ENCODE measurements at places on chromosomes 1 and 21.

- DNase-seq: no peak
Observed at GRCh38 chr1:162256287-162256686, 120.4 kb downstream of the SPATA46 start.

- DNase-seq: no peak
Observed at GRCh38 chr1:26971590-26971989, 11.3 kb upstream of the KDF1 start.

- no peak for DNase-seq
Observed at GRCh38 chr1:12345350-12346217, 115.8 kb downstream of the VPS13D start.

DNA sequence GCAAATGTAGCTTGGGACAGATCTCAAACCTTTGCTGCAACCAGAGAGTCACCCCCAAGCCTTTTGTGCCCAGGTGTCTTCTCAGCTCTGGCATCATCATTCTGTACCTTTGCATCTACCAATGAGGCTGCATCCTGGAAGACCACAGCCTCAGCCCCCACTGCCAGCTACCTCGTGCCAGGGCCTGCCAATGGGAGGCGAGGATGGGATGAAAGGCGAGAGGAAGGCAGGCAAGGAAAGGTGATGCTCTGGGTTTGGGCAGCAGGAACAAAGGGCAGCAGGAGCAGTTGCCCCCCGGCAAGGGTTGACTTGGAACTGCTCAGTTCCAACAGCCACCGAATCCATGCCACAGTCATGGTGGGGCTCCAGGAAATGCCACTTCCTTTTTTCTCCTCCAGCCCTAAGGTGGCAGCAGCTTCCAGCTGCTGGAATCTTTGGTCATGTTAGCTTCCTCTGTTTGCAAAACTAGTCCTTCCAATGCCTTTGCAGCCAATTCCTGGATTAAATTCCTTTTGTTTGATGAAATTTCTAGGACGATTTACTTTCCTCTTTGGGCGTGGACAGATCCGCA lies 651.6 kb downstream of the NPHP4 start:
- no peak for DNase-seq

- no peak for DNase-seq
Observed at GRCh38 chr1:68953311-68953710, 456.4 kb upstream of the DEPDC1 start.

DNA sequence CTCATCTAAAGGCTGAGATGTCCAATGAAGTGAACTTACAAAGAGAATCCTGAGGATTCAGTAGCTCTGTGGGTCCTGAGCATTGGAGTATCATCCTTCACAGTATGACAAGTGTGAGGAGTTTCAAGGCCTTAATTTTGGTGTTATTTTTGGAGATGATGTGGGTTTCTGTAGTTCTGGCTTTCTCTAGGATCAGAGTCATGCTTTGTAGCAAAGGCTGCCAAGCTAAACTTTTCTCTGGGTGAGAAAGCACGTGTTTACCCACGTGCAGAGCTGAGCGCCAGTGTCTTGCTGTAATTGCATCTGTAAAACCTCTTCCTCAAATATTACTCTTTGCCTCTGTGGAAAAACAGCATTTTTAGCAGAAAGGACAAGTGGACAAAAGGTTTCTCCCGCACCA lies 387.8 kb upstream of the LYPLAL1 start:
- no peak for DNase-seq

- no peak for DNase-seq
Observed at GRCh38 chr1:86750076-86750475, 45.7 kb downstream of the SH3GLB1 start.

DNA sequence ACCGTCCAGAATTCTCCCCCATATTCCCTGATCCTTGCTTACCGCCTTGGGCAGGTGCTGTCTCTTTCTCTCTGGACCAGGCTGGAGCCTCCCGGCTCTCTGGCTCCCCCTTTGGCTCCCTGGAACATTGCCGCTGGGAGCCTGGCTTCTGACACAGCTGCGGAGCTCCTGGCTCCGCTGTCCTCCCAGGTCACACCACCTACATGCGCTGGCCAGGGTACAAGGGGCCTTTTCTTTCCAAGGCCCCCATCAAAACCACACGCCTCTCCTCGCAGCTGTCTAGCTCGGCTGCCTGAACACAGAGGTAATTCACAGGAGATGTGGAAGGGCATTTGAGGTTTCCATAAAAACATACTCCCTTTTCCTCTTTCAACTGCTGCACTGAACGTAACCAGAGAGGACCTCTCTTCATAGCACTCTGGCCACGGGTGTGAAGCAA lies 7.5 kb upstream of the ZNF648 start:
- DNase-seq: no peak

- no peak for DNase-seq
Observed at GRCh38 chr1:89125913-89126580, at the start of gene GBP2. GBP2 (minus strand) TSS chr1:89126114; CDS start chr1:89121966, 4,148 bp downstream.

- DNase-seq: no peak
Observed at GRCh38 chr1:166538646-166539045, 300.6 kb upstream of the POGK start.

- DNase-seq: no peak
Observed at GRCh38 chr1:94684690-94685250, 135.4 kb upstream of the SLC44A3 start.

- no peak for DNase-seq
Observed at GRCh38 chr1:8879464-8879921, 1.0 kb upstream of the ENO1 start.

- DNase-seq: no peak
Observed at GRCh38 chr1:19061798-19062197, 105.3 kb upstream of the IFFO2 start.

DNA sequence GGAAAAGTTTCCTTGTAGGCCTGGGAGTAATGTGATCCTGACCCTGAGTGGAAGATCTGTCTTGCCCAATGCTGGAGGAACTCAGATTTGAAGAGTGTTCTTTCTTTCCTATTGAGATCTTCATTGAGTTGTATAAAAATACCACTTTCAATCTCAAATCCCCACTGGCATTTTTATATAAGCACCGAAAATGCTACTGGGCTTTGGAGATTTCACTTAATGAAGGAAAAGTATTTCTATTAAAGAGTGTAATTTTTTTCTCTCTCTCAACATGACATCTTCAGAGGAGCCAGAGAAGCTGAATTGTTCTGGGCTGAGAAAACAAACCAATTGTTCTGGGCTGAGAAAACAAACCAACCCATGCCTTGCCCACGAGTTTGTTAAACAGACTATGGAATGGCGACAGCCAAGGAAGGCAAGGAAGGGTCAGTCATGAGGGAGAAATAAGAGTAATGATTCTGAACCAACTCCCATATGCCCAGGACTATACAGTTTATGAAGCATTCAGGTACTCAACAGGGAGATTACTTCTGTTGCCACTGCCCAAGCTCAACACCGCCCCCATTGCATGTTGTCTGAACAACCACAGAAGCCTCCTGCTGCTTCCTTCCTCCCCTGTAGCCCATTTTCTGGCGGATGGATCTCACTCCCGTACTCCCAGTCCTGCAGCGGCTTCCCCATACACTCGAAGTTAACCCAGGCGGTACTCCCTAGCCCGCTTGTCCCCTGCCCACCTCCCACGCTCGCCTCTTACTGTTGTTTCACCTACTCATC lies 103.2 kb downstream of the BEND5 start:
- no peak for DNase-seq

DNA sequence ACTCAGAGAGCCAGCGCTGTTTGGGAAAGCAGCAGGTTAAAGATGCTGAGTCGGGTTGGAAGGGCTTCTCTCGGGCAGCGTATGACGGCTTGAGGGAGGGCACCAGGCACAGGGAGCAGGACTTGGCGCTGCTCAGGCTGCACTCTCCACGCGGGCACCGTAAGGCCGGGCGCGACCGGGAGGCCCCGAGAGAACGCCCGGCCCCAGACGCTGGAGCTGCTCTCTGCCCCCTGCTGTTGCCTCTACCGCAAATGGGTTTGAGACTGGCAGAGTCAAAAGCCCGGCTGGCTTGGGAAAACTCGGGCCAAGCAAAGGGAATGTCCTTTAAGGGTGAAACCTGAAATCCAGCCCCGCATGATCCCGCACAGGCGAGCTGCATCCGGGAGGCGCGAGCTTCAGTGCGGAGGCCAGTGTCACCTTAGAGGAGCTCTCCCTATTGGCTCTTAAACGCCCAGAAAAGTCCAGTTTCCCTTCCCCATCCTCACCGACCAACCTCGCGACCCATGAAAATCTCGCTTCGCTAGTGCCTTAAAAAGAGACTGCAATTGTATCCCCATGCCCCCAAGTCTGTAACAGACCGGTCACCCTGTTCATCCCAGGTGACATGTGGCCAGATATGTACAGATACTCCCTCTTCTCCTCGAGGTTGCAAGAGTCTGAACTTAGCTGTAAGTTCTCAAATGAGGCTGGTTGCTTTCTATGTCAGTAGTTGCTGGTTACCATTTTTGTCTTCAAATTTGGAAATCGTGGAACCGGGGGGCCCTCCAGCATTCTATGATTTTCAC lies 1.1 kb downstream of the PRRX1 start:
- no peak for DNase-seq

GRCh38 chr1:155978973-155979429 lies 654 bp upstream of the ARHGEF2 start:
- DNase-seq: no peak

- DNase-seq: no peak
Observed at GRCh38 chr1:77817368-77818209, 38.1 kb downstream of the MIGA1 start.

DNA sequence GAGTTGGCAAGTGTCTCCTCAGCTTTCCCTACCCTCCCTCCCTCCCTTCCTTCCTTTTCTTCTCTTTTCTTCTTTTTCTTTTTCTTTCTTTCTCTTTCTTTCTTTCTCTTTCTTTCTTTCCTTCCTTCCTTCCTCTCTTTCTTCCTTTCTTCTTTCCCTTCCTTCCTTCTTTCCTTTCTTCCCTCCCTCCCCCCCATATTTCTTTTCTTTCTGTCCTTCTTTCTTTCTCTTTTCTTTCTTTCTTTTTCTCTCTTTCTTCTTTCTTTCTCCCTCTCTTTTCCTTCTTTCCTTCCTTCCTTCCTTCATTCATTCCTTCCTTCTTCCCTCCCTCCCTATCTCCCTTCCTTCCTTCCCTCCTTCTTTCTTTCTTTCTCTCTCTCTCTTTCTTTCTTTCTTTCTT lies 18.6 kb upstream of the TTC22 start:
- no peak for DNase-seq

DNA sequence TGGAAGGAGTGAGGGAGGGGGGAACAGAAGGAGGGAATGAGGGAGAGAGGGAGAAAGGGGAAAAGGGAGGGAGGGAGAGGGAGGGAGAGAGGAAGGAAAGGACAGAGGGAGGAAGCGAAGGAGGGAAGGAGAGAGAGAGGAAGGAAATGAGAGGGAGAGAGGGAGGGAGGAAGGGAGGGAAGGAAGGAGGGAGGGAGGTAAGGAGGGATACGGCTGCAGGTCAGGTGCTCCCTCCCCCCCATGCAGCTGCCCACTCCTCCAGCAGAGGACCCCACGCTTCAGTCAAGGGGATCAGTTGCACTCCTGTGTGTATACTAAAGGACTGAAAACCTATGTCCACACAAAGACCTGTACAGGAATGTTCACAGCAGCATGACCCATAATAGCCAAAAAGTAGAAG lies 54.8 kb downstream of the CLSTN1 start:
- DNase-seq: no peak

DNA sequence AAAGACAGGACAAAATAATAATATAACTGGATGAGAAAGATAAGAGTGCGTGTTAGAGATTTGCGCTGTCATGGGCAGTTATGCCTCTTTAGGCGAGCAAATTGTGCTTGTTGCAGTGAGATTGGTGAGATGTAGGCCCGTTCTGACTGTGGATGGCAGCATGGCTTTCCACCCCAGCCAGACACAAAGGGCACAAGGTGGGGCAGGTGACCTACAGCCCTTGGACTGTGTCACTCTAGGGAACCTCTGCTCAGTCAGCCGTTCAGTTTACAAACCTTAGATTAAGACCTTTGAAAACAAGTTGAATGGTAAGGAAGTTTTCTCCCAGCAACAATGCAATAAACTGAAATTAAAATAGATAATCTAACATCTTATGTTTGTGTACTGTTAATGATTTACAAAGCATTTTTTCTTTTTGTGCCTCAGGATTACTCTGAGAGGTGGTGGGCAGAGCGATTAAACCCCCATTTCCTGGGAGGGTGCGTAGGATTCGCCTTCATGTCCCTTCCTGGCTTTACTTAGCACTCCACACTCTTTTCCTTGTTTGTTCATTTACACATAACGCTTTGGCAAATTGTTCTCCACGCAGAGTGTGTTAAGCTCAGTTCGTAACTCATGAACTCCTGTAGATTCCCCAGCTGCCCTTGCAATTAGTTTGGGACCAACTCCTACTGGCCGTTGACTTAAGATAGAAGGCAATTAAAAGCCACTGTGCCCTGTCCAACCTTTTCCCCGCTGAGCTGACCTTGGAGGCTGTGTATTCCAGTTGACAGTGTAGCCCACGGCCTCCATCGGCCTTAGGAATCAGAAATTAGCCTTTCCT lies 58.1 kb upstream of the IGSF5 start:
- peak; percentile 52 for DNase-seq

DNA sequence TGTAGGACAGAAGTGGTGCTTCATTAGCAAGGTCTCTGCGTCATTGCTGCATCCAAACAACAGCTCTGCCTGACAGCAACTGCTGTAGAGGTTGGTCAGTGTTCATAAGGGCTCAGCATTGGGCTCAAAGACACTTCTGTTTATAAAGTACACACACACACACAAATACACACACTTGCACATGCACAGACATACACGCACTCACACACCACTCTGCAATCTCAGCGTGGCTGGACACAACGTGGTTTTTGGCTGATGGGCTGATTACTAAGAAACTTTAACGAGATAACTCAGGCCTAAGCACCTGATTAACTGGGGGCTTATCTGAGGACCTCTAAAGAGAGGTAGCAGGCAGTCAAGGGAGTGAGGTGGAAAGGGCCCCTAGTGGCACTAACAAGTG lies 20.4 kb downstream of the CAMK1G start:
- no peak for DNase-seq

GRCh38 chr1:25026730-25027450 lies 96.8 kb upstream of the RUNX3 start:
- DNase-seq: no peak

DNA sequence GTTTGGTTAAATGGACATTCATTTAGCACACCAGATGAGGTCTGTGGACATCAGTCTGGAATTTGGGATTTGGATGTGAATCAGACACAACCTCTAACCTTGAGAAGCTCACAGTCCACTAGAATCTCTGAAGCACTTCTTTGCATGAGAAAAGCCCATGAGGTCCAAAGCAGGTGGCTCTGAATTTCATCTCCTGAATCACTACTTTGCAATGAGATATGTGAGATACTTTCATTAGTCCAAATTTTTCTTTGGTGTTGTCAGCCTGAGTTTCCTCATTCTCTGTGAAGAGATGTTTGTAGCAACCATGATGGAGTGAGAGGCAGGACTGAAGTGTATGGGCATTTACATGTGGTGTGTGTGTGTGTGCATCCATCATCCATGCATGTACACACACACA lies 16.5 kb upstream of the LCE2D start:
- no peak for DNase-seq

GRCh38 chr21:33493756-33494155 lies 2.2 kb upstream of the DNAJC28 start:
- no peak for DNase-seq

Data from NCI-H2029 treated with DMSO at 0.1 percent for 48 hours (cell line).